Daoy (cell line): ENCODE measurements at places on chromosomes 5 and 9.

GRCh38 chr9:116389541-116390302 is 236.1 kb downstream of the PAPPA start:
- DNase-seq, result peak; percentile 14

- peak; percentile 10 for DNase-seq
Measured at GRCh38 chr5:85646036-85646435, 971.7 kb upstream of the COX7C start.

- DNase-seq, result no peak
Measured at GRCh38 chr5:131720714-131721113, 76.1 kb downstream of the FNIP1 start.

GRCh38 chr5:157347301-157348048 is 81.6 kb downstream of the CYFIP2 start:
- DNase-seq, result no peak

DNA sequence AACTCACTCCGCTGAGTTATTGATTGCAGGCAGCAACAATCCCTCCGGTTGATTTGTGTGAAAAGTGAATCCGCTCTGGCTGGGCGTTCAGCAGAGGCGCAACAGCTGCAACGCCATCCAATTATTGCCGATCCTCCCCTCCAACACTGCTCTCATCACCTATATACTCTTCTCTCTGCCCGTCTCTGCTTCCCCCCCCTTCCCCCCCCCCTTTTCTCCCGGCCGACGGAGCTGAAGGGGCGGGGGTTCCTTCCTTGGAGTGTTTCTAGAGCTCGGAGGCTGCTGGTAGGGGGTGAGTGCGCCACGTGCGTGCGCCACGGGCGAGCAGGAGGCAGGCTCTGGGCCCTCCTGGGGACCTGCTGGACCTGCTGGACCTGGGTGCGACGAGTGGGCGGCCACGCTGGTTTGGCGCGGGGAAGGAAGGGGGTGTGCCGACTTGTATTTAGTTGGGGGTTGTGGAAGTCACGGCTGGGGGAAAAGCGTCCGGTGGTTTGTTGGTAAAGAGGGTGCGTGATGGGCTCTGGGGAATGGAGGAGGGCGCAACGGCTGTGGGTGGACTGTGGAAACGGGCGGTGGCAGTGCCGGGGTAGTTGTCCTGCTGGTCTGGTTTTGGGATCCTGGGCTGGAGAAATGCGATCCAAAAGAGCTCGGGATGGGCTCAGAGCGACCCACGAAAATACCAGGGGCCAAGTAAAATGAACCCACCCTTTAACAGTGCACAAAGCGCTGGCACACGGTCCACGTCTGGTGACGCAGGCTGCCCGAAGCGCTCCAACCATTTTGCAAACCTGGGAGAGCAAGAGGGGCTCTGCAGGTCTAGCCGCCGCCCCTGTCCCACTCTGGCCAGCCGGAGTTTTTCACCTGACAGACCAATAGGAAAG is 6.4 kb upstream of the MEF2C start:
- DNase-seq, result peak; percentile 43

DNA sequence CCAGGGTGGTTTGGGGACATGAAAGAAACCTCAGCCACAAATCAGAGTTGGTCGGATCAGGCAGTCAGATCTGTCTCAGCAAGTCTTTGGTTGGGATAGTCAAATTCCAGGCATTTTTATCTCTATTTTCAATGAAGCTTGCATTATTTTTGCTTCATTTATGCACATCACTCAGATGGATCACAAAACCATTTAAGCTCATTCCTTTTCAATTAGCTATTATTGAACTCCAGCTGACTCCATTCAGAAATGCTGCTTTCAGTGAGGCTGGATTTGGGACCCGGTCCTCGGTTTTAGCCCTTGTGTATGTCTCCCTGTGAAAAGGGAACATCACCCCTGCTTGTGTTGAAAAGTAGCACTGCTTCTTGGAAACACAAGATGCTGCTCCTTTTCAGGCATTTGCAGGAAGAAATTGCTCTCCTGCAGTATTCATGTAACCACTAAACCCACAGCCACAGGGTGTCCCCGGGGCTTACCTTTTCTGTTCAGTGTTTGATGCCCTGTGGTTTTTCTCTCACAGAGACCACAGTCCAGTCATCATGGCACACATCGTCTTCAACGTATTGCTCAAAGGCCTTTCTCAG is 232.9 kb downstream of the NFIB start:
- DNase-seq, result peak; percentile 82

DNA sequence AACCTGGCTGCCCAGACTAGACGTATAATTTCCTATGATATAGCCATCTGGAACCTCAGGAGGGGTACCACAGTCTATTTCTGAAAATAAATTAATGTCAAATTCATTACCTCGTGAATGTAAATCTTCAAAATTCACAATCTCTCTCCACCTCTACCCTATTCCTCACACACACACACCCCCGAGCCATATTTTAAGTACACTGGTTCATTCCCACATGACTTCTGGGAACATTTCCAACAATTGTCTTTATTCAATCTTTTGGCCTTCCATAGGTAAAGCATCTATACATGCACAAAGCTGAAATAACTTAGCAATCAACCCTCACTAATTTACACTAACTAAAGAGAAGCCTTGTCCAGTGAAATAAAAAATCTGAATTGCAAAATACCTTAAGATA is 32.7 kb downstream of the SUSD1 start:
- DNase-seq, result no peak

GRCh38 chr9:8095672-8096086 is 296.1 kb upstream of the DMAC1 start:
- no peak for DNase-seq

DNA sequence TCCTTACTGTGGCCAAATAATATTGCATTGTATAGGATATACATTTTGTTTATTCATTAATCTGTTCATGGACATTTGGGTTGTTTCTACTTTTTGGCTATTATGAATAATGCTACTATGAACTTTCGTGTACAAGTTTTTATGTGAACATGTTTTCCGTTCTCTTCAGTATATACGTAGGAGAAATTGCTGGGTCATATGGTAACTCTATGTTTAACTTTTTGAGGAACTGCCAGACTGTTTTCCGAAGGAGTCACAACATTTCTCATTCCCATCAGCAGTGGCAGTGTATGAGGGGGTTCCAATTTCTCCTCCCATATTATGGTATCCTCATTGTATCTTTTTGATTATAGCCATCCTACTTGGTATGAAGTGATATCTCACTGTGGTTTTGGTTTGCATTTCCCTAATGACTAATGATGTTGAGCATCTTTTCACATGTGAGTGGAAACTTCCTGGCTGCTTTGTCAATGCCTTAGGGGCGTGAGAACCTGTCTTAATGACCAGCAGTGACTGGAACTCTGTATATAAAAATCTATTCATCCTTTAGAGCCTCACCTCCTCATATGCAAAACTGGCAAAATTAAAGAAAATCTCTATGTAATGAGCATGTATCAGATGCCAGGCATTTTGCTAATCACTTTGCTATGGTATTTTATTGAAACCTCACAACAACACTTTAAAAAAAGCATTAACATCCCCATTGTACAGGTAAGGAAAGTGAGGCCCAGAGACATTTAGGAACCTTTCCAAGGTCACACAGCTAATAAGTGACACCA is 47.8 kb upstream of the TGFBR1 start:
- DNase-seq, result peak; percentile 91

DNA sequence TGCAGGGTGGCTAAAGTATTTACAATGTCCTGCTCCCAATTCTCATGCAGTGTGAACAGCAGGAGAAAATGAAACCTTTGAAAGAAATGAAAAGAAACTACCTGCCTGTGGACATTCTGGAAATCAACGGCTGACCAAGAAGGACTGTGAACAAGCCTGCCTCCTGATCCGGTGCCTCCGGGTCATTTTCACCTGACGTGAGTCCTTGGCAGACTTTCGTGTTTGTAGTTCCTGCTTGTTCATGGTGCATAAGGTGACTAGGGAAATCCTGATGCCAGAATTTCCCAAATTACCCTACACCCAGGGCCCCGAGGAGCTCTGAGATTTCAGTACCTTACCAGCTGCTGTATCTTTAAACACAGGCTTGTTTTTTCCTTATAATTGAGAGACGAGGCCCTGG is 317.5 kb downstream of the TLE1 start:
- DNase-seq, result no peak

DNA sequence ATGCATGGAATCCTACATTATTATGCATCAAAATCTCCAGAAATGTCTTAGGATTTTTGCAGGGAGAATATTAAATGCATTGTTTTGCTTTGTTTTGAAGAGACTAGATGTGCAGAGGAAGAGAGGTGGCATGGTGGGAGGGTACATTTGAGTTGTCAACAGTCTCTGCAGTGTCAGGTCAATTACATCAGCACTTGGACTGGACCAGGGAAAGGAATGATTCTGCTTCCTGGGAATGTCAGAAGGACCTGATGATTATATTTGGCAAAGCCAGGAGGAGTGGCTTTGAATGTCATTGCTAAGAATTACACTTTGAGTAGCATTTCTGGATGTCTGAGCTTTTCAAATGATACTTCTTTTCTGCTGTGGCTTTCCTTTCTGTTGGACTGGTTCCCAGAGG is 17.5 kb upstream of the TMEFF1 start:
- DNase-seq, result no peak

- no peak for DNase-seq
Measured at GRCh38 chr9:11758016-11758415, 935.2 kb upstream of the TYRP1 start.
